T47D (cell line): ENCODE measurements at places on chromosomes 12 and 14.

DNA sequence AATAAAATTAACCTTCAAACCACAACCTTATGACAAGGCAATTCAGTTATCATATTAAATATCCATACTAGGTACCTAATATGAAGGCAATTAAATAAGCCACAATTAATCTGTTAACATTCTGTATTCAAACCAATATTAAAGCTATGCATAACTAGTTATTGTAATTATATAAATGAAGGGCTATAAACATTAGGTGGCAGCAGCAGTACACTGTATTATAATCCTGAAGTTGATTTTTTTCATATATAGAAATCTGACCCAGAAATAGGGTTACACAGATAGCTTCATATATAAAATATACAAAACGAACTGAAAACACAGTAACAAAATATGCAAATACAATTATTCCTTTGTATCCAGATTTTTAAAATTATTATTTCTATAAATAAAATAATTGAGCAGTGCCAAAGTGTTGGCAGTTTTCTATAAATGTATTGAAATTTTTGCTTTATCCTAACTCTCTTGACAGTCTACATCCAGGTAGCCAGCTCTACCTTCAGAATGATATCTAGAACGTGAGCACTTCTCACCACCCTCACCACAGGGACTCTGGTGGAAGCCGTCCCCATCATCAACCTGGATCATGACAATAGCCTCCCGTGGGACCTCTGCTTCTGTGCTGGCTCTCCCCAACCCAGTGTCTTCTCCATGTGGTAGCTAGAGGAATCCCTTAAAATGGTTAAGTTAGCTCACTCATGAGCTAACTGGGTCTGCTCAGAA, 136.2 kb downstream of the MED13L start:
- DNase-seq, result no peak

GRCh38 chr14:24116128-24116814, 1.5 kb upstream of the NRL start:
- DNase-seq, result no peak

DNA sequence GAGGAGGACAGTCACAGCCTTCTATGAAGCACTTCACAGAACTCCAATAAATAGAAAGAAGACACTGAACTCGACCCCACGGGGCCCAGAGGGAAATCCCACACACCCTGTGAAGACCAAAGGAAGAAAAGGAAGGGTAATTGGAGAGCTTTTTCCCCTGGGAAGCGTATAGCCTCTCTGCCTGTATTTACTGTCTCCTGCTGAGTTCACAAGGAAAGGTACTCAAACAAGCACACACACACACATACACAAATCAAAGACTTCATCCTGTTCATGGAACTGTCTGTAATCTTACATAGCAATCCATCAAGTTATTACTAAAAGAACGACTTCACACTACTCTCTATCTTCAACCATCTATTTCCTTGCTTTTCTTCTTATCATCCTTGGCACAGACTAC, 15.3 kb downstream of the FOXN3 start:
- no peak for DNase-seq

DNA sequence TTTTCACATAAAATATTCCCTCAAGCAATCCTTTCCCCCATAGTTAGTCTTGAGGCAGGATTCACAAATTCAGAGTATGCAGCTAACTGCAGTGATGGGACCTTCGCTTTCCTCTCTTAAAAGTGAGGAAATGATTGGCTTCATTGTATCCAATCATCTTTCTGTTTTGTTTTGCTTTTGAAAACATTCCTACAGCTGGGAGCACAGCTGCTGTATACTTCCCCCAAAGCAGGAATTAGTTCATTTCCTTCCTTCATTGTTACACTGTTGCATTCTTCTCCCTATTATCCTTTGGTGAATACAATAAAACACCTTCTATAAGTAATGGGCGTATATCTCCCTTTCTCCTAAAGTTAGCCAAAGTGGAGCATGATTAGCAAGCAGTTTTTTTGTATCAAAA, 9.4 kb upstream of the GAS2L3 start:
- DNase-seq, result no peak

GRCh38 chr14:65564370-65564769, 151.8 kb downstream of the FUT8 start:
- no peak for DNase-seq

DNA sequence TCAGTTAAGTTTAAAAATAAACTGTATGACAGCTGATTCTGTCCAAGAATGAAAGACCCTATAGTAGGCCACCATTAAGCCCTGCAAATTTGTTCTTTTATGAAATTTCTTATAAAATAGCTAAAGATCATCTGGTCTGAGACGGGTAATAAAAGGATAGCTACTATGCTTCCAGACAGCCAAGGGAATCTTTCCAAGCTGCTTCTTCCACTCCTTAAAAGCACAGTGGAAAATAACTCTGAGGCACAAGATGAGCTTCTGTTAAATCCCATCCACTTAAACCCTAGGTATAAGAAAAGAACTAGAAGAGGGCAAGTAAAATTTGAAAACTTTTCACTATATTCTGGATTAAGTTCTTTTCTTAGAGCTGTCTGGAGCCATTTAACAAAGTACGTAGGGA, 194.3 kb downstream of the CAPZA3 start:
- no peak for DNase-seq

- no peak for DNase-seq
Observed at GRCh38 chr12:83536496-83536895, 849.8 kb downstream of the TMTC2 start.
